ENCODE measurements at places on chromosomes 5 and 9.

DNA sequence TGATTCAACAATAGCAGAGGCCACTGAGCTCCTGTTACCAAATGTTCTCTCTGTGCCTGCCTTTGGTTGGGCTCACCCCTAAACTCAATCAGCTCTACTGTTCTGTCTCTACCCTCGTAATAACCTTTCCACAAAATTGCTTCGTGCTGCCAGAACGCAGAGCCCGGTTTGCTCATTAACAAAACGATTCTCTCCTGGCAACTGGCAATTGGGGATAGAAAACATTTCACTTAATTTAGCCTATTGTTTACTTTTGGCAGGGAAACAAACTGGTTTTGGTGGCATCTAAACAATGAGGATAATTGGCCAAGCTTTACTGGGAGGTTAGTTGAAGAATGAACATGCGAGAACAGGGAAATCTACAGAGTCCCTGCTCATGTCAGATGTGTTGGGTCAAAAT is 56.6 kb downstream of the SLC28A3 start:
- no peak for DNase-seq

- no peak for DNase-seq
Measured at GRCh38 chr9:133419005-133419404, 1.2 kb upstream of the REXO4 start.

DNA sequence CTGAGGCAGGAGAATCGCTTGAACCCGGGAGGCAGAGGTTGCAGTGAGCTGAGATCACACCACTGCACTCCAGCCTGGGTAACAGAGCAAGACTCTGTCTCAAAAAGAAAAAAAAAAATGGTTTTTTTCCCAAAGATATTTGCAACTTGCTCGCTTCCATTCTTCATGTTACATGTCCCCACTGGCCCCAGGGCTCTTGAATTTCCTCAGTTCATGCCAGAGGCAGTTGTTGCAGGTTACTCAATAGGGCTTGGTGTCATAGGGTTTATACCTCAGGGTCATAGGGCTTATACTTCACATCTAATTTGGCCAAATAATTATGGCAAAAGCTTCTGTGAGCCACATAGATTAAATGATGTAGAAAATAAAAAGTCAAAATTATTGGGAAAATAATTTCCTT is 44.1 kb upstream of the KCNV2 start:
- DNase-seq, result no peak

GRCh38 chr9:81382281-81382680 is 307.1 kb downstream of the TLE1 start:
- no peak for DNase-seq

DNA sequence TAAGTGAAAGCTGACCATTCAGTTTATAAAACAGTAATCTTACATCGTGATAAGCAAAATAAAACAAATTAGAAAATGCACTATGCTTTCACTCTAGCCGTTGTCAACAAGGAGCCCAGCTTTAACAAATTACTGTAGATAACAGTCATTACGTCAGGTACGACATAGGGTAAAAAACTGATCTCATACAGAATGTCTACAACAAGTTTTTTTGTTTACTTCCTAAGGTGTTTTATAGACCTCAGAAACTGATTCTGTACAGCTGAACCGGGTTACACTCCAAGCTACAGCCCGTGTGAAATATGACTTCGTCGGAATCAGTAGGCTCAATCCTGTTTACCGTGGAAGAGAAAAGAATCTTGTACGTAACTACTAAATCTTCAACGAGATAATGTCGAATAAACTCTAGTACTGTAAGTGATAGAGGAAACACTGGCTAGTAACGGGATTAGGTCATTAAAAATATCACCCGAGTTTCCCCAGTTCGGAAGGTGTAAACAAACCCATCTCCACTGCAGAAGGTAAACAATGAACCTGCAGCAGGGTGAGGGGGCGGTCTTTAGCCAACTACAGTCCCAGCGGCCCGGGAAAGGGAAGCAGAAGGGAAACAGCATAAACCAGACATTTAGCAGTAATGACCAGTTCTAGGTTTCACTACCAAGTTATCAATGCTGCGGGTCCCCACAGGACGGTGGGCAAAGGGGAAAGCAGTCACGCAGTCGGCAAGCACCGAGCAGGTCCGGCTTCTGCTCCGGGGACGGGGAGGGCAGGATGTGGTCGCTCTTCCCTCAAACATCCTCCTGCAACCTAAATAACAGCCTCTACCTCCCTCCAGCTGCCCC is 1.1 kb downstream of the RICTOR start:
- no peak for DNase-seq

GRCh38 chr5:61231813-61232212 is 69.5 kb upstream of the SMIM15 start:
- DNase-seq, result no peak

- DNase-seq, result no peak
Measured at GRCh38 chr9:126563556-126563955, 50.2 kb upstream of the LMX1B start.

DNA sequence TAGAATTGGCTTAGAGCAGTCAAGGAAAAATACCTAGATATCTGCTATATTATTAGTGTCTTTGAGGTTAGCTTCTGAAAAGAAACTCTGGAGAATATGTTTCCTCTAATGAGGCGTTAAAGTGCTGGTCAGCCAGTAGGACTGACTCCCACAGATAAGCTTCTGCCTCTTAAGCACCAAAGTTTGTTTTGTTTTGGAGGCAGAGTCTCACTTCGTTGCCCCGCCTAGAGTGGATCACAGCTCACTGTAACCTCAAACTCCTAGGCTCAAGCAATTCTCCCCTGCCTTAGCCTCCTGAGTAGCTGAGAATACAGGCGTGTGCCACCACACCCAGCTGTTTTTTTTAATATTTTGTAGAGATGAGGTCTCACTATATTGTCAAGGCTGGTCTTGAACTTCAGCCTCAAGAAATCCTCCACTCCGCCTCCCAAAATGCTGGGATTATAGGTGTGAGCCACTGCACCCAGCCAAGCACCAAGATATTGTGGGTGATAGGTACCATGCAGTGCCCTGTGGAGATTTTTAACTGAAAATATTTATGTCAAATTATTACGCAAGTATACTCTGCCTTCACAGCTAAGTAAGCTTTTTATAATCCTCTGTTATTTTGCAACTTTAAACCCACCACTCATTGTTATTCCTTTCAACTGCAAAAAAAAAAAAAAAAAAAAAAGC is 24.7 kb upstream of the TMEM171 start:
- no peak for DNase-seq

DNA sequence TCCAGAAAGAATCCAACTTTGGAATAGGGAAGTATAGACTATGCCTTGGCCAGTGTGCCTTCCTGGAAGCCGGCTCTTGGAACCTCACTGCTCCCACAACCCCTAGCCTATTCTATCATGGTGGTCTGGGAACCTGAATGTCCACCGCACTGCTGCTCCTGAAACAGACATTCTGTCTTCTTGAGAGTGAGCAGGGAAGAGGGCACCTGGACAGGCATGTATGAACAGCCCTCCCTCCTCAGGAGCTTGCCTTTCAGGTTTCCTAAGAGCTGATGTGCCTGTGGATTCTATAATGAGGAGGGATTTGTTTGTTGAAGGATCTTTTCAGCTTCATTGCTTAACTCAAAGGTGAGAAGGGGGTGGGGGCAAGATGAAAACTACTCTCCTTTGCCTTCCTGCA is 55.1 kb upstream of the XPA start:
- DNase-seq, result no peak

Data from posterior cingulate gyrus (tissue), 11 donors.